ENCODE measurements at places on chromosomes 12 and 14.

- no peak for DNase-seq
Observed at GRCh38 chr12:59651229-59651920, 55.5 kb downstream of the SLC16A7 start.

DNA sequence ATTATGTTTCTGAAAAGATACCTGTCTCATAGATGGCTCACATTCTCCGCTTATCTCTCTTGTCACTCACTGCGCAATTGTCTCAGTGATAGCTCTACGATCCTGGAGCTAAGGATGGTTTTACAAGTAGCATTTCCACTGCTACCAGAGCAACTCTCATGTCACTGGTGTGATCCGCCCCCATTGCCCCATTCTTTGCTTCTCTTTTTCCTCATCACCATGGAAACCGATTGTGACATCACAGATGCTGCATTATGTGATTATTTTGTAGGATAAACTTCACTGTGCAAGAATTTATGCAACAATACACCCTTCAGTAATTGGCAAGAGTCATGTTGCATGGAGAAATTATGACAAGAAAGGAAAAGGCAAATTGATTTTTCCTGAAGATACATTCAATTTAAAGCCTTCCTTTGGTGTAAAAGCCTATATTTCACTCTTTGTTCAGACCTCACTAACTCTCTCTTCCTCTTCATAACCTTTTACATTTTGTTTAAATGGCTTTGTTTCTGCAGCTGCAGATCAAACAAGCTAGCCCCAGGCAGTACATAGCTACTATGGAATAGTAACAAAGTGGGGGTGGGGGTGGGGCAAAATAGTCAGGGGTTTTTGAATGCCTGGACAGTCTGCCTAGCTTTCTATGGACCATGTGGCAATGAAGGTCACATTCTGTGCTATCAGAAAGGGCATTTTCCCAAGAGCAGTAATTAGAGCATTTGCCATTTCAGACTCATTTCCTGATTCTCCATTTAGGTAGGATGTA is 539.8 kb downstream of the NRXN3 start:
- DNase-seq: no peak

DNA sequence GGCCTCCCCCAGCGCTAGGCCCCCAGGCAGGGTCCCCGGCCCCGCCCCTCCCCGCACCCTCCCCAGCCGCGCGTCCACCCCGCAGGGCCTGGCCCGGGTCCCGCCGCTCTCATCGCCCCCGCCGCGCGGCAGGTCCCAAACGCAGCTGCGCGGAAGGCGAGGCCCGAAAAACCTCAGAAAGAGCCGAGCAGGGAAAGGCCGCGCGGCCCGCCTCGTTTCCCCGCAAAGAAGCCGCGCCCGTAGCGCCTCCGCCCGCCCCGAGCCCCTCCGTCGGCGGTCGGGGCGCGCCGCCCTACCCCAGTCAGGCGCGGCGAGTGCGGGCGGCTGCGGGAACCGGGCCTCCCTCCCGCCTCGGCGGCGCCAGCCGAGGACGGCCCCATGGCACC is 324 bp downstream of the POLE start:
- DNase-seq: no peak

DNA sequence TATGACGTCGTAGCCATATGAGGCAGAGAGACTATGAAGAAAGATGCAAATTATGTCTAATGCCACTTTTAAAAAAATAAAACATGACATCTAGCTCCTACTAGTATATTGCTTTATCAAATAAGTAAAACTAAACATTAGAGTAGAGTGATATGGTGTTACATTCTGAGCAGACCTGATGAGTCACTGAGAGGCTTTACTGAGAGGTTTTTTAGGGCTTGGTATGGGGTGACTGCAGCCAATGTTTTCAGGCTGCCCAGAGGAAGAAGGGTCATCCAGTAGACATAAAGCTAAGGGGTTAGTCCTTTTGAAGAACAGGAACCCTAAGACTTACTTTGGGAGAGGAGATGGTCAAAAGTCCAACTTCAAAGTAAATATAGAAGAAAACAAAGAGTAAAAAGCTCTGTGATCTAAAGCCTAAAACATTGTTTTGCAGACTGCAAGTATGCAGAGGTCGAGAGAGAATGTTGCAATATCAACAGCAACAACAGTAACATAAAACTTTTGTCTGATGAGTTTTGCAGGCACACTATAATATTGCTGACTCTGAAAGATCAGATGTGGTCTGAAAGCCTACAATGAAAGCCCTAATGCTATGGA is 774.7 kb downstream of the TMTC2 start:
- DNase-seq: no peak

DNA sequence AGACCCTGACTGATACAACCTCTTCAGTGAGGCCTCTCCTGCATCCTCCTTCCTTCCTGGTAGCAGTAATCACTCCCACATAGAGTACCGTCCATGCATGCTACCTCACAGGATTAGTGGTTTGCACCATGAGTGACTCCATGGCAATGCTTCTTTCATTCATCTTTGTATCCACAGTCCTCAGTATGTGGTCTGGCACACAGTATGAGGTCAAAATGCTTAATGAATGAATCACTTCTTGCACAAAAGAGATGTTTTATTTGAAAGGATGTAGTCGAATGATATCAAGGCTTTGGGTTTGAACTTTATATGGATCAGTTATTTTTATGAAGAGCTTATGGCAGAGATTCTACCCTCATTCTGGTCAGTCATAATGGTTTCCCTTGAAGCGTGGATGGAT is 42.2 kb downstream of the KCNA5 start:
- no peak for DNase-seq

- no peak for DNase-seq
Observed at GRCh38 chr12:29883941-29884554, 100.3 kb upstream of the TMTC1 start.

GRCh38 chr14:95998656-95999055 is 40.5 kb upstream of the C14orf132 start:
- DNase-seq: no peak

- DNase-seq: no peak
Observed at GRCh38 chr14:36293824-36294223, 26.6 kb downstream of the MBIP start.

DNA sequence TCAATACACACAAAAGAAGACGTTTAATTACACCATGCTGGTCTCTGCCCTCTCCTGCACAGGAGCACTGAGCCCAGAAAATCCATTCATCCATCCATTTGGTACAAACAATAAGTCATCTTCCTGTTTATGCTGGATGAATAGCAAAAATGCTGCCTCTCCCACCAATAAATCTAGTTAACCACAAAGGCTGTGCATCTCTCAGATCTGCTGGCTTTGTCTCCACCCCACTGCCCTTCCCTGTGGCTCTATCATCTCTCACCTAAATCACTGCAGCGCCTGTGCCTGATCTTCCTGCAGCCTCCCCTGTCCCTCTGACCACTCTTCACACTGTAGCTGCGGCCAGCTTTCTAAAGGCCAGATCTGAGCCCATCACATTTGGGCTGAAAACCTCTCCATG is 72.9 kb upstream of the DDX11 start:
- DNase-seq: no peak

DNA sequence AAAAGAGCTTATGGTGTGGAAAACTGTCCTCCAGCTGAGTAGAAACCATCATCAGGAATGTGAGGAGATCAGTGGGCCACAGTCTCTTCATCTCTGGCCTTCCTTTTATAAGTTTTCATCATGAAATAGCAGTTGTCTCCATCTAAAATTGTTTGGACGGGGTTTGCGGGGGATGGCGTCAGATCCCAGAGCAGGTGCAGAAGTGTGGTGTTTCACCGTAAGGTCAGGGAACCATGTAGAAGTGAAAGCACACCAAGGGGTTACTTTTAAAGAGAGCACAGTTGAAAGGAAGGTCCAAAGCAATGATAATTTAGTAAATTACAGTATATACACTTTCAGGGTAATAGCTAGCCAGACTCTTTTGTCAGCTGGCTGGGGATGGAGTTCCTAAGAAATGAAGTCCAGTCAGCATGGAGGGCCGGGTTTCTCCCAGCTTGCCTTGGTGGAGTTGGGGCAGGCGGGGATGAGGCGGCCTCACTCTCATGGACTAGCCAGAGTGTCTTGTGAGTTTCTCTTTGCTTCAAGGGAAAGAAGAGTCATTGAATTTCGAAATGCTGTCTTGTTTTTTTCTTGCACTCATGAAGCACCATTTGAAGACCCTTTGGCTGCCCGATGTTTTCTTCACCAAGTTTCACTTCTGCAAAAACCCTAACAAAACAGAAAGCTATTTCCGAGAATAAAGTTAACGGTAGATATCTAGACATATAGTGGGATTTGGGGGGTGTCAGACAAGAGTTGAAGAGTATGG is 100.6 kb downstream of the ETV6 start:
- DNase-seq: no peak

- DNase-seq: no peak
Observed at GRCh38 chr12:16506394-16506793, 99.6 kb downstream of the LMO3 start.

GRCh38 chr14:34714320-34715126 is at the start of gene CFL2:
Gene CFL2, minus strand, starts transcription at chr14:34714593. Its CDS starts 53 bp downstream, at chr14:34714540.
- peak; percentile 61 for DNase-seq

DNA sequence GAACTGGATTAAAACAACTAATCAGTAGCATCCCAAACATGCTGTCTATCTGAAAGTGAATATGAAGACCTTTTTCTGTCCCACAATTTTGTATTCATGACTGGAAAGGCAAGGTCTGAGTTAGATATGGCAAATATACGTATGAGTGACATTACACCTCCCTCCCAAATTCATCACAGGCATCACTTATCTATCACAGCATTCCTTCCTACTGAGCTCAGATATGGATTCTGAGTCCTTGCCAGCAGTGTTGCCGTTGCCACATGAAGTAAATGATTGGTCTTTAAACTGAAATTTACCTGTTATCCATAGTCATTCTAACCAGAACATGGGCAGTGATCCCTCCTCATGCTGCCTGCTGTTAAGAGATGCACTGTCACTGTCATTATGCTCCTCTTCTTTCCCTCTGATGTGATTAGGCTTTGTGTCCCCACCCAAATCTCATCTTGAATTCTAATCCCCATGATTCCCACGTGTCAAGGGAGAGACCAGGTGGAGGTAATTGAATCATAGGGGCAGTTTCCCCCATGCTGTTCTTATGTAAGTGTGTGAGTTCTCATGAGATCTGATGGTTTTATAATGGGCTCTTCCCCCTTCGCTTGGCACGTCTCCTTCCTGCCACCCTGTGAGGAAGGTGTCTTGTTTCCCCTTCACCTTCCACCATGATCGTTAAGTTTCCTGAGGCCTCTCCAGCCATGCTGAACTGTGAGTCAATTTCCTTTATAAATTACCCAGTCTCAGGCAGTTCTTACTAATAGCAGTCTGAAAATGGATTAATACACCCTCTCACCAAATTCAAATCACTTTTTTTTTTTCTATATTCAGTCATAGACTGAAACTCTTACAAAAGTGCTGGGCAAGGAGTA is 288.4 kb downstream of the NUAK1 start:
- DNase-seq: no peak

DNA sequence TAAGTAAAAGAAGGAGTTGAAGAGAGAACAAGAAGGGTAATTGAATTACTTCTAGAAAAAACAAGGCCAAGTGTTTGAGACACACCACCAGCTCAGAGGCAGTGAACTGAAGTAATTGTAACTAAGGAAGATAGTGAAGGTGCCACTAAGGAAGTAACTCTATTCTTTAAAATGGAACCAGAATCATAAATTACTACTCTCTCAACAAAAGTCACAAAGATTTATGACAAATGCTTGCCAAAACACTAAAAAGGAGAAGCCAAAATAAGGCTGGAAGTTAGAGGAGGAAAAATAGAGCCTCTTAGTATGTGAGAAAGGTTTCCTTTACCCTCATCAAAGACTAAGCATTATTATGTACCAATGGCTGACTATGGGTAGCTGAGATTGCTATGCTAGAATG is 208.5 kb downstream of the MDGA2 start:
- no peak for DNase-seq

- DNase-seq: no peak
Observed at GRCh38 chr14:103825101-103825500, 22.3 kb downstream of the PPP1R13B start.

DNA sequence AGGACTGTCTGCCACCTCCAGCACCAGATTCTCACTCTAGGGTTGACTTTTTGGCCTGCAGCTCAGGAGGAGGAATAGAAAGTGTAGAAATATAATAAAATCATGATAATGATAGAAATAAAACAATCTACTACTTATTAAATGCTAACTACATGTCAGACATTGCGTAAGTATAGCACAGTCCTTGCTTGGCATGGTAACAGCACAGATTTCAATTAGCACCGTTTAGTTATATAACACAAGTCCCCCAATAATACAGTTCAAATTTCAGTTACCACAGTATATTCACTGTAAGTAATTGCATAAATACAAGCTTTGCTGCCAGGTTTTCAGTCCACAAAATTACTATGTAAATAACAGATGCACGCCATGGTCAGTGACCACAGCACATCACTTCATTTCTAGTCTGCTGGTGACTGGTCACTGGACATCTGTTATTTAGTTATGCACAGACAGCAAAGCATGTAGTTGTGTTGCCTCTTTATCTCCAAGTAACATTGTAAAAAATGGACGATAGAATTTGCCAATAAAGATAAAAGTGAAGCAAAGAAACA is 6.5 kb upstream of the GLT8D2 start:
- DNase-seq: no peak

DNA sequence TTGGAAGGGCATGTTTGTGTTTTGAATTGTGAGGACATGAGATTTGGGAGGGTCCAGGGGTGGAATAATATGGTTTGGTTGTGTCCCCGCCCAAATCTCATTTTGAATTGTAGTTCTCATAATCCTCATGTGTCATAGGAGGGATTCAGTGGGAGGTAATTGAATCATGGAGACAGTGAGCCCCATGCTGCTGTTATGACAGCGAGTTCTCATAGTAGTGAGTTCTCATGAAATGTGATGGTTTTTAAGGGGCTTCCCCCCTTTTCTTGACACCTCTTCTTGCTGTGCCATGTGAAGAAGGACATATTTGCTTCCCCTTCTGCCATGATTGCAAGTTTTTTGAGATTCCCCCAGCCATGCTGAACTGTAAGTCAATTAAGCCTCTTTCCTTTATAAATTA is 260.0 kb downstream of the DUSP6 start:
- DNase-seq: no peak

GRCh38 chr14:104102282-104102914 is 16.9 kb downstream of the ASPG start:
- DNase-seq: no peak

- DNase-seq: no peak
Observed at GRCh38 chr12:113700943-113701342, 229.3 kb upstream of the LHX5 start.

DNA sequence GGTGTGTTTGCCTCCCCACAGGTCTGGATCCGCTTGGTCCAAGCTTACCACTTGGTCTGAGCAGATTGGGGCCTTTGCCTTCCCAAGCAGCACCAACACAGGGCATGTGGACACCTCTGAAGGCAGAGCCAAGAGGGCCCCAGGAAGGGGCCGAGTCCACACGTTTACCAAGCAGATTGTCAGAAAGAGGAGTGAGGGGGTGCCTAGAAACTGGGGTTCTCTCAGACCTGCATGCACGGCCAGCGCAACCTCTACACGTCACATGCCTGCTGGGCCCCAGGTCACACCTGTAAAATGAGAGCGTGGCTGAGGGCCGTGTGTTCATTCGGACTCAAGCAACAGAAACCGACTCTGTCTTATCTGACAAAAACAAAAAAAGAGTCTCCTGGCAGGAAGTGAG is 96.9 kb downstream of the PAPOLA start:
- DNase-seq: no peak
